Activated CD4-positive, alpha-beta T cell treated with anti-CD3 and anti-CD28 coated beads, Interleukin-2, amount 10 ng/mL, durations not matched to agents 7 days and 5 days (primary cell): ENCODE measurements at places on chromosomes 2 and 18.
A peak's percentile ranks its signal among the peaks of the same experiment; 100 is the strongest.

DNA sequence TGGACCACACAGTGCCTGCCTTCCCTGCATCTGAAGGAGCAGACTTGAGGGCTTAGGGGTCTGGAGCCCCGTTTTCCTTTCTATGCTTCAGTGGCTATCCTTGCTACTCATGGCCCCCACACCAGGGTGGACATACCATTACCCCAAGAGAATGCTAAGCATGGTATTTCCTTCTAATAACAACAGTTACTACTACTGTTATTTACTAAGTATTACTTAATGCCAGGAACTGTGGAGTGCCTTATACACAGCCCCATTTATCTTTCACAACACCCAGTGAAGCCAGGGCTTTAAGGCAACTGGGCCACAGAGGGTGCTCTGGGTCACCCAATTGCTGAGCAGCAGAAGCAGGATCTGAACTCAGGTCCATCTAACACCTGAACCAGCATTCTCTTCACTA lies 5.8 kb upstream of the PAX8 start:
- no peak for DNase-seq

- no peak for DNase-seq
These were observed 221.5 kb downstream of the EPHA4 start for GRCh38 chr2:221350616-221351015.

- no peak for DNase-seq
These were observed 42.5 kb downstream of the STAT4 start for GRCh38 chr2:191108331-191108730.

GRCh38 chr2:68320118-68320641 lies 431 bp upstream of the CNRIP1 start:
- DNase-seq: no peak

DNA sequence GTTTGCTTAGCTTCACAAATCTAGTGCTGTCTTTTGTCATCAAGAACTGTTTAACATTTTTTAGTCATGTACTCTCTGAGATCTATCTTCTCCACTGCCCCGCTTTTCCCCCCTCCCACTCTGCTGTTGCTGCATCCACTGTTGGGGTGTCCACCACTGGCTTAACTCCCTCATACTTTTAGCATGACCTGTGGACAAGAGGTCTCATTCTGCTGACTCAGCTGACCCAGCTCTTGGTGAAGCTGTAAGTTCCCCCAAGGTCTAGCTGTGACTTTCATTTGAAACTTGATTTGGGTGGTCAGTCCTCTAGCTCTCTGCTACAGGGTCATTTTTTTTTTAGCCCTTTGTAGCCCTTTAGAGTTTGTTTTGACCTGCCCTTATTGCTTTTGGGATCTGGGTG lies 427.2 kb downstream of the PLCL1 start:
- no peak for DNase-seq

- no peak for DNase-seq
These were observed 1301.4 kb upstream of the PIK3C3 start for GRCh38 chr18:40653682-40654081.

- DNase-seq: no peak
These were observed 71.9 kb downstream of the ADD2 start for GRCh38 chr2:70696142-70696541.

DNA sequence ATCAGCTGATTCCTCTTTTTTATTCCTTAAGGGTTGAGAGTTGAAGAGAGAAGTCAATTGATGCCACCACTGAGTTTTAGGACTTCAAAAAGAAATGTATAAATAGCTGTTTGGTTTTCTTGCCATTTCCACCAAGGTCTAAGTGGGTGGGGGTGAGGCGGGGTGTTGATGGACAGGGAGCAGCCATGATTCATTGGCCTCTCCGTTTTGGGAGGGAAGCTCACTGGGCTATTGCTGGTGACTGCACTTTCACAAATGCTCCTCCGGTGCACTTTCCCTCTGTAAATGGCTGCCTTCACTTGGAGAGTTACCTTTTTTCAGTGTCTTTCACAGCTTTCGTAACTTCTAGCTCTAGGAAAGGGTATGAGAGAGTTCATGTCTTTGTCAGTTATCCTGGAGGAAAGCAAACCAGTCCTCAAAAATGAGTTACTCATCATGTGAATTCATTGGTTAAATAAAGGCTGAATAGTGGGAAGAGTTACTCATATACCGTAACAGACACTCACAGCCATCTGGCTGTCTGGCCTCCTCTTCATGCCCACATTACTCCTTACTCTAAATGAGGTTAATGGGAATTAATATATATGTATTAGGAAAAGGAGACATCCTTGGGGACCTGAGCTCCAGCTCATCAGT lies 17.4 kb upstream of the CTAGE1 start:
- no peak for DNase-seq

GRCh38 chr2:161170377-161170776 lies 10.1 kb downstream of the TANK start:
- no peak for DNase-seq

- no peak for DNase-seq
These were observed 353.3 kb upstream of the LRP1B start for GRCh38 chr2:142484111-142484510.

DNA sequence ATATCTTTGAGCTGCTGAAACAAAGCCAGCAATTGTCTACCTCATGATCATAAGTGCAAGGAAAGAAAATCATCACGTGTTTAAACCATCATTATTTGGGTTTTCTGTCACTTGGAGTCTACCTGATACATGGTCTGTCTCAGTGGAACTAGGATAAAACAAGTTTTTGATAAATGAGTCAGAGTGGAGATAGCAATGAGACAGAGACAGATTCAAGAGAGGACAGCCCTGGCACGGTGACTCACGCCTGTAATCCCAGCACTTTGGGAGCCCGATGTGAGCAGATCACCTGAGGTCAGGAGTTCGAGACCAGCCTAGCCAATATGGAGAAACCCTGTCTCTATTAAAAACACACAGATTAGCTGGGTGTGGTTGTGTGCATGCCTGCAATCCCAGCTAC lies 93.8 kb downstream of the PMAIP1 start:
- DNase-seq: no peak

- DNase-seq: no peak
These were observed 4.0 kb downstream of the MOCOS start for GRCh38 chr18:36191286-36191685.

DNA sequence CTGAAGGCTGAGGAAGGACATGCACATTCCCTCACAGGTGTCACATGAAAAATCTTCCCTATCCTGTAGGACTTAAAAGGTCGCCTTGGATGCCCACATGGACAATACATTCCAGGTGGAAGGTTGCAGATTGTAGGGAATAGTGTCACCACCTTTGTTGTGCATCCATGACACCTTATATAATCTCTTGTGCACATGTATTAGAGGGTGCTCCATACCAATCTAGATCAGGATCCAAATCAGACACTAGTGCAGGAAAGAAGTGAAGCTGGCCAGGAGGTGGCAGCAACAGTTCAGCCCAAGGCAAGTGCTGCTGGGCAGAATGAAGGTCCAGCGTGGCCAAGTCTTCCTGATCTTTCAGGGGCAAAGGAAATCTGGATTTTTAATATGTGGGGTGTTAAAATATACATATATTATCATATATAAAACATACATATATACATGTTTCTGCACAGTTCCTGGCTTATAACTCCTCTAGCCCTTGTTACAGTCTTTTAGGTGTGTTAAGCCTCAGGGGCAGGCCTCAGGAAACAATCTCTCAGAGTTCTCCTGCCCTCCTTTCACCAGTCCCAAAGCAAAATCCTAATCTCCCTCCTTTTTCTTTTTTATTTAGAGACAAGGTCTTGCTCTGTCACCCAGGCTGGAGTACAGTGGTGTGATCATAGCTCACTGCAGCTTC lies 16.6 kb downstream of the NIF3L1 start:
- DNase-seq: peak; percentile 67

DNA sequence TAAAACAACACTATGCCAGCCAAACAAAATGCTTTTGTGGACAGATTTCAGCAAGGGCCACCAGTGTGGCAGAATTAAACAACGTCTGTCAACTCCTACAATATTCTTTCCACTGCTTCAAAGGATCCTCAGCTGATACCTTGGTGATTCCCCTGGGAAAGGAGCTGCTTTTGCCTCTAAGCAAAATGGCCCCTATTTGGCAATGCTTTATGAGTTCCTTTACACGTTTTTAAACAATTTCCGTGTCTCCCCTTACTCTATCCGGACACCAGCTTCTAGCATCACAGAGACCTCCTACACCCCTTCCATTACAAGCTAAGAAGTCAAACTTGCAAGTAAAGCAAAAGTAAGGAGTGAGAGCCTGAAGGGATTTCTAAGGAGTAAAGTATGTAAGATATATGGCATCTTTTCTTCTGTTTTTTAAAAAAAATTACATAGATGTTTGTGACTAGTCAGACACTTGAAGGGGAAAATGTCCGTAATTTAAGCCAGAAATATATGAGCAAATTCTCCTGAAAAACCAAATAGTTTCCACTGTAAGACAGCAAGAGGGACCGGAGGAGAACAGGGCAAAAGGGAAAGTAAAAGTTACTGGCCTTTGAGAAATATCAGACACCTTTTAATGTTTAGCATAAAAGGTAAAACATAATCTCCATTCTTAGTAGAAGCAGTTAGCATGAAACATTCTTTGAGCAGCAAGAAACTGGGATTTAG lies 1.9 kb downstream of the SOS1 start:
- DNase-seq: no peak

DNA sequence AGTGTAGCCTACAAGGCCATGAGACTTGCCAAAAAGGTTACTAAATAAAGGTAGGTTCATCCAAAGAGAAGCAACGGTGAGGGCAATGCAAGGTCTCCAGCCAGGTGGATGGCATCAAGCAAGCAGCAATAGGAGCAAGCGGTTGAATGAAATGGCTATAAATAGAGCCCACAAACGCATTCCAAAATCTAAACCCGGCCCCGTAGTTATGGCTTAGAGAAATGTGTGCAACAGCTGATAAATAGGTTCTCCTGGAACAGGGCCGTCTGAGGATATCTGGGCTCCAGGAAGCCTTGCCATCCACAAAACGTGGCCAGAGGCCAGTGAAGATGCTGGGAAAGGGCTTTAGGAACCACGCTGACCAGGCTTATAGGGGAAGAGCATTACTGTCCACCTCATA lies 146.1 kb upstream of the PID1 start:
- no peak for DNase-seq

DNA sequence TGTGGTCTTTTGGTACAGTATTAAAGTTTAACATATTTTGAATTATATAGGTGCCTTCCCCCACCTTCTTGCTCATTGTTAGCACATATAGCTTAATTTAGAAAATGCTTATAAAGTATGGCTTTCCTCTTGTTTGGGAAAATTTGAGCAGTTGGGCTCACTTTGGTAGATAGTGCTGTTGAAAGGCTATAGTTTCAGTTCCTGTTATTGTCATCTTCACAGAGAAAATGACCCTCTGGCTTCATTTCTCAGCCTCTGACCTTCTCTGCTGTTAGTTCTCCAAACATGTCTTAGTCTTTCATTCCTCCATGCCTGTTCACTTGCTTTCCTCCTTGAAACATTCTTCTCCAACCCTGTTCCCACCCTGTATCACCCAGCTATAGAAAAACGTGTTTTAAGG lies 200.6 kb downstream of the WDR7 start:
- DNase-seq: no peak

- DNase-seq: no peak
These were observed 154.1 kb upstream of the ZNF804A start for GRCh38 chr2:184444217-184444616.

DNA sequence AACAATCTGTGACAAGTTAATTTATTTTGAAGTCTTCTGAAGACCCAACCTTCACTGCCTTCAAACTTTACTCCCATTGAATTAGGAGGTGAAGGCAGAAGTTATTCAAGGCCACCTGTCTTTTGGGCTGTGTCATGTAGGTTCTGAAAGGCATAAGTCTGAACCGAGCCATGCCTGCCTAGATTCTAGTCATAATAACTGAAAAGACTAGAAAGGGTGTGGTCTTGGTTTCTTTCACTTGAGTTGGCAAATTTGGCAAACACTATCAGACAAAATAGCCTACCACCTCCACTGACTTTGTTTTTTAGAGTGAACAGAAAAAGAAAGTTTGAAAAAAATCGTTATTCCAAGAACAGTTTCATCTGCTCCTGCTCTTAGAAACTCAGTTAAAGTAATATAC lies 38.4 kb downstream of the PPM1B start:
- DNase-seq: no peak

- DNase-seq: no peak
These were observed 32.6 kb downstream of the LAMA3 start for GRCh38 chr18:23721696-23722480.

GRCh38 chr2:151197184-151198108 lies 64.2 kb downstream of the RBM43 start:
- DNase-seq: no peak

DNA sequence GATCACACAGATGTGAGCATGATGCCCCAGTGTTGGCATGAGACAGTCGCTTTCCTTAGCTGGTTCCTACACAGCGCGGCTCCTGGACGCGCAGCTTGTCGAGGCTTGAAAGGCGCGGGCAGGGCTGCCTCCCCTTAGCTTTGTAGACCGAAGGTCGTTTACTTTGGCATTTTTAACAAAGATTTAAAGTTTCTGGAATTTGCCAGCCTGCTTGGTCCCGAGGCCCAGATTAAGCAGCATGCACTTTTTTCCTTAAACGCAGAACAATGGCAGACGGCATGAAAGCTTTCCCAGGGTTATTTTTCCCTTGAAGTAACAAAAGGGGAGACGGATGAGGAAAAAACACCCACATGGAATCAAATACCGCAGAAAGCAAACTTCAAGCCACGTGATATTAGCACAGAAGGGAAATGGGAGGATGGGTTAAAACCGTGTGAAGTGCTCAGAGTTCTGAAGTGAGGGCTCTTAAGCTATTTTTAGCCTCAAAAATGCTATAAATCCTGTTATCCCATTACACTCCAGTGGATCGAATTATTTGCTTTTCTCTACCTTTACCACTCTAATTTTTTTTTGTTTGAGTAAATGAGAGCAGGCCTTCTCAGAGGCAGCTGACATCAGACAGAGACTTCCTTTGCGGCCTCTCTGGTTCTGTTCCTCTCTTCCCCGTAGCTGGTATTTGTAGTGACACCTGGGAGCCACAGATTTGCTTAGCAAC lies 55.7 kb downstream of the NPAS2 start:
- peak; percentile 28 for DNase-seq

DNA sequence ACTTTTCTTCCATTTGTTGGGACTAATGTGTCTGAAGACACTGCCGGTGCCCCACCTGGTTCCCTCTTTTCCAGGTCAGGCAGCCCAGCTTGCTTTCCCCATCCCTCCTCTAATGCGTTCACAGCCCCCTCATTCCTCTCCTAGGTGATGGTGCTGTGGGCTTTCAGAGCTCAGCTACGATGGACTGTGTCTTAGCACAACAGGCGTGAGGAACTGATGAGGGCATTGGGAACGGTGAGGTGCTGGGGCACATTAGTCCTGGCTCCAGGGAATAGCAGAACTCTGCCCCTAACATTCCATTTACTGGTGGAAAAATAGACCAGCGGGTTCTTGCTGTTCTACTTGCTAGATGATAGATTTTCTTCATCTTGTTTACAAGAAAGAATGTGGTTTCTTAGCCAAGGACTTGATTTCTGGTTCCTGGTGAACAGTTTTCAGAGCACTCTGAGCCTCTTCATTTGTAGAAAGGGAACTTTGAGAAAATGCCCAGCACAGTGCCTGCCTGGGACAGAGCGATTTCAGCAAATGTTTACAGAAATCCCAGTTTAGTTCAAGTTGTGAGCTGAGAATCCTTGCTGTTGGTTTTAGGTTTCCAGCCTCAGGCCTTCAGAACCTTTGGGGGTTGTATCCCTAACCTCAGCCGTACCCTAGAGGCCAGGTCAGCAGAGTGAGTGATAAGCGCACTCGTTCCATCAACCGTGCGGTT lies 42.5 kb downstream of the LDLRAD4 start:
- no peak for DNase-seq

GRCh38 chr18:55387139-55387984 lies 200.6 kb downstream of the TCF4 start:
- no peak for DNase-seq

GRCh38 chr2:39140322-39140847 lies 19.5 kb upstream of the SOS1 start:
- no peak for DNase-seq
